ENCODE measurements at places on chromosomes 4 and X. TPM values are rescaled to one million over a fixed set of nuclear protein-coding genes. Genes with fewer than 3 reads are reported as not detected.

DNA sequence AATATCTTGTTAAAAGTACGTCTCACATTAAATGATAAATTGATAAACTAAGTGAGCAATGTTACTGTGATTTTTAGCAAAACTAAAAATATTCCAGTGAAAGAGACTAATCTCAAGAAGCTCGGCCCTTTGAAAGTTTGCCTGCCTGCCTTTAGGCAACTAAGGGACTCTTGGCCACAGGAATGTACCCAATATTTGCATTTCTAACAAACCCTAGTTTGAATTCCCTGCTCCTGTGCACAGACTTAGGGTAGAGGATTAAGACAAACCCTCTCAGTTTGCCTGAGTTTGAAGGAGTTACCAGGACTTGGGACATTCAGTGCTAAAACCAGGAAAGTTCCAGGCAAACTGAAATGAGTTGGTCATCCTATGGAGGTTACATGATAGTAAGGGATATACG lies 157.1 kb downstream of the SCFD2 start:
- no peak for DNase-seq

GRCh38 chr4:103074744-103075434 lies 1.7 kb downstream of the SLC9B2 start:
- DNase-seq, result no peak

- DNase-seq, result no peak
Observed at GRCh38 chrX:109577055-109577454, 40.4 kb downstream of the NXT2 start.

- no peak for DNase-seq
Observed at GRCh38 chr4:99324979-99325378, 3.8 kb upstream of the ADH1B start.

DNA sequence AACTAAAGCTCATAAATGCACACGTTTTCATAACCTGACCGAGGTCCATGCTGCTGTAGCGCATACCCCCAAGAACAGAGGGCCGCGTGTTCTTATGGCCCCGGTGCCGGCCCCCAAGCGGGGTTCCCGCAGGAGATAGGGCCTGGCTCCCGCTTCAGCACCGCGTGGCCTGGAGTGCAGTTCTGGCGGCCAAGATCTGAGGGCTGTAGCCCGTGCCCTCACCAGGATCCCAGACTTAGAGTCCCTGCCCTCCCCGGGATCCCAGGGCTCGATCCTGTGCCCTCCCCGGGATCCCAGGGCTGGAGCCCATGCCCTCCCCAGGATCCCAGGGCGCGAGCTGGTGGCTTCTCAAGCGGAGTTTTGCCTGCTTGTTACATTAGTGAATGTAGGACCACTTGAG lies 1.0 kb upstream of the GRPEL1 start:
- no peak for DNase-seq

DNA sequence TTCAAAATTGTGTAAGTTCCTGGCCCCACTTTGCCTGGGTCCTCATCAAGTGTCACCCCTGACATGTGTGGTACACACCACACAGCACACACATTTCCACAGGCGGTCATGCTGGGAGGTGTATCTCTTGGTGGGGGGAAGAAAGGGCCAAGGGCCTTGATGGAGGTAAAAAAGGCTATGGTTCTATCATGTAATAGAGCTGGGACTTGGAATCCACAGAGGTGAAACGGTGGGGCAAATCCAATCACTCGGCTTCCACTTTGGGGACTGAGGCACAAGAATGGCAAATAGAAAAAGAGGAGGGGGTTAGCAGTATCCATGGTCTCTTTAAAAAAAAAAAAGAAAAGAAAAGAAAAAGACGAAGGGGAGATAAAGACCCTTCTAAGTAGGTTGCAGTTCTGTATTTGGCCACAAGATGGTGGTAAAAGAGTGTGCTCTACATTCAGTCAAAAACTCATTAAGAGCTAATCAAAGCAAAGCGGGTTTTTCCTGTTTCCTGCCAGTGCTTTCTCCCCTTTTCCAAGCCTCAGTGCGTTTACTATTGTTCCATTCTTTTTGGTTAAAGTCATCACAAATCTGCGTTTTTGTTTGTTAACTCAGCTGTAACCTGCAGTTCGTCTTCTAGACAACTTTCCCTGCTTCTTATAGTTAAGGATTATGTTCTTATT lies 37.0 kb upstream of the ATP6AP2 start:
- DNase-seq, result peak; percentile 13

GRCh38 chrX:3485727-3486126 lies 139.3 kb upstream of the MXRA5 start:
- DNase-seq, result no peak

- DNase-seq, result no peak
Observed at GRCh38 chr4:21554500-21554899, 394.1 kb downstream of the KCNIP4 start.

- no peak for DNase-seq
Observed at GRCh38 chrX:127037159-127037558, 217.6 kb downstream of the PRR32 start.

DNA sequence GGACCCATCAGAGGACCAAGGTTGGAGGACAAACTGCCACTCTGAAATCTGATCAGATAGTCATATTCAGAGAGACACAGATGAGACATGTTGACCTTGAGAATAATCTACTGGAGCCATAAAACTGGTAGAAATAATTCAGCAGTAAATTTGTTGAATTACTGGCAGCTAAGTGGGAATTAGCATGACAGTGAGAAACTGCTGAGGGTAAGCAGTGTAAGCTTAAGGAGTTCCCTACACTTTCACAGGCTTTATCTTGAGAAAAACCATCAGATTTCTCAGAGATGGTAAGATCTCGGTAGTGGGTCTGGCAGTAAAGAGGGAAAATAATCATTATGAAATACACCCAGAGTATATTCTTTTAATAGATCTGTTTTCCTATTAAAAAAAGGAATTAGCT lies 213.7 kb downstream of the TECRL start:
- DNase-seq, result no peak

DNA sequence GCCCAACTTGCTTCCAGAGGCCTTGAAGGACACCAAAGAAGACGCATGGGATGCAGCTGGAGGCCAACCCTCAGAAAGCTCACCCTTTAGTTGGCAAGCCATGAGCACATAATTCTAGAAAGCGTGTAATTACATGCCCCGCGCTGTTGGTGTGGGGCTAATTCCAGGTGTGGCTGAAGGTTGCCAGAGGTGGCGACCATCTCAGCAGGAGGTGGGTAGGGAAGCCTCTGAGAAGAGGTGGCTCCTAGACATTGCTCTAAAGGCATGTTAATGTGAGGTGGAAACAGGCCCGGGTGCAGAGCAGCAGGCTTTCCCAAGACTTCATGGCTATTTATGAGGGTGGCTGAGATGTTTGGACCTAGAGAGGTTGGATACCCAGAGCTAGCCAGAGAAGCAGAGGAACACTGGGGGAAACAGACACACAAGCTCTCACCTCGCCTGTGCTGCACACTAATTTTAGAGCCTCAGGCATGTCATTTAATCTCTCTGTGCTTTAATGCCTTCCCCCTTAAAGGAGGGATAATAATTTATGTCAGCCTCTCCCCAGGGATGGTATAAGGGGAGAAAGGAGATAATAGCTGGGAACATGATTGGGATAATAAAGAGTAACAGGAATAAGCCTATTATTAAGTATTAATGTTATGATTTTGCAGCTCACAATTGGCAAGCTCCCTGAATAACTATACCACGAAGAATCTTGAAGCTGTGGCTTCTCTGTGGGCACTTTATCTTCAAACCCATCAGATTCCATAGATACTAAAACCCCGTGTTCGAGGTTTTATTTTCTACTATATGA lies 60.0 kb upstream of the HELT start:
- no peak for DNase-seq

DNA sequence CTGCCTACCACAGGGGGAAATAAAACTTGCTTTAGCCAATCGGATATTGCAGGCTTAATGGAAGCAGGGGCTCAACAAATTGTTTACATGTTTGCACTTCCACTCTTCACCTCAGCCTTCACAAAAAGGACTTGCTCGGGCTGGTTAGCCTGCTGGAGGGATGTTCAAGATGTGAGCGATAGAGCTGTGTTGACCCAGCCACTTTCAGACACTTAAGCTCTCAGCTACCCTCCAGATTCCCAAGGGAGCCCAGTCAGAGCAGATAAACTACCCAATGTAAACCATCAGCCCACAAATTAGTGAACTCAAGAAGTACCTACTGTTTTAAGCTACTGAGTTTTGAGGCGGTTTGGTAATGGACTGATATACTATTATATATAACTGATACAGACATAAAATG lies 508.4 kb upstream of the FTHL17 start:
- no peak for DNase-seq

DNA sequence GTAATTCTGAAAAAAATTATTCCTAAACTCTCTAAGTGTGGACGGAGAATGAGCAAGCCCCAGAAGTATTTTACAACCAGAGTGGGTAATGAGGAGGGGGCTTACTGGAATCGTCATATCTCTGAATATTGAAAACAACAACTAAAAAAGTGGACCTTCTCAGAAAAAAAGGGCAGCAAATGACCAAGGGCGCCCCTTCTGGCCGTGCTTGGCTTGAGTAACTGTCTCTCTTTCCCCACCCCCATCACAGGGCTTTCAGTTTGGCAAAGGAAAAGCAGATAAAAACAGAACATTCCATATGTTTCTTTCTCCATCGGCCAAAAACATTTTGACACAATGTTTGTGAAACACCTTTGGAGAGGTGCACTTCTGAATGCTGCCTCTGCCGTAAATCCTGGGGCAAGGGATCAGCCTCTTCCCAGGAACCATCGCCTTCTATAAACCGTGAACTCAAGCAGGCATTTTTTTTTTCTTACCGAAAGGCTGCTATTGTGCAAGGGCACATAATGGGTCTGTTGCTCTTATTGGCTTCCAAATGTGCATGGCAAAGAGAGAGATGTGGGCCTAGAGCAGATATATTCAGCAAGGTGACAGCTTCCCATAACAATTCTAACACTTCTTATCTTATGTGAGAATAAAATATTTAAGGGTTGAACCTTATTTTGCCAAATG lies 115.4 kb downstream of the PARM1 start:
- no peak for DNase-seq

- DNase-seq, result no peak
Observed at GRCh38 chr4:141933978-141934377, 297.6 kb downstream of the IL15 start.

GRCh38 chr4:184616633-184617551 lies 32.4 kb downstream of the CASP3 start:
- DNase-seq, result no peak

DNA sequence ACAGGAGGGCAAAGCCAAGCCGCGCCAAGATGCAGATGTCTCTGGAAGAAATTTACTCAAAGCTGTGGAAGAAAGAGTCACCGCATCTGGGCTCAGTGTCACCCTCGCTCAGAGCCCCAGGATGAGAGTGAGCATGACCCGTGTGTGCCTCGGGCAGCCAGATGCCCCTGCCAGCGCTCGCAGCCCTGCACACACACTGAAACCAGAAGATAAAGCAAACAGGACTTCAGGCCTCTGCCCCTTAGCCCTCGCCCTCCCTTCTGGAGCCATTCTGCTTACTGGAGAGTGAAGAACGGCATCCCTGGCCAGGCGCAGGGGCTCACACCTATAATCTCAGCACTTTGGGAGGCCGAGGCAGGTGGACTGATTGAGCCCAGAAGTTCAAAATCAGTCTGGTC lies 103.0 kb downstream of the IRF2 start:
- no peak for DNase-seq

- no peak for DNase-seq
Observed at GRCh38 chrX:7580127-7580526, 262.8 kb upstream of the VCX start.

DNA sequence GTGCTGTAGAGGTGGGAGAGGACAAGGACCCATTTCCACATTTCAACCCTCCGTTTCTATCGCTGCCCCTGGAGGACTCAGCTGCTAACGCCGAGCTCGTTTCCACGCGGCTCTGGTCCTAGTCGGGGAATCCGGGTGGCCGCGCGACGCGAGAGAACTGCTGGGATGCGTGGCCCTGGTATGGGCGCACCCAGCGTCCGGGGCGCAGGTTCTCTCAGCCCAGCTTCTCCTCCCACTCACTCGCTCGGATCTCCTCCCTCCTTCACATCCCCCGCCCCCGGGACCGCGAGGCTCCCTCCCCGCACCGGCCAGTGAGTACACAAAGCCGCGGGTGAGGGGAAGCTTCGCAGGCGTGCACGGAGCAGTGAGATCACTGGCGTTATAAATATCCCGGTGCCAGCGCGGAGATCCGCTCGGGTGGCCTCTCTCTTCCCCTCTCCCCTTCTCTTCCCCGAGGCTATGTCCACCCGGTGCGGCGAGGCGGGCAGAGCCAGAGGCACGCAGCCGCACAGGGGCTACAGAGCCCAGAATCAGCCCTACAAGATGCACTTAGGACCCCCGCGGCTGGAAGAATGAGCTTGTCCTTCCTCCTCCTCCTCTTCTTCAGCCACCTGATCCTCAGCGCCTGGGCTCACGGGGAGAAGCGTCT lies at the start of gene FGF5:
Gene FGF5 (plus strand): TSS at position 412 of the 649 bp plus-strand sequence. CDS start 161 bp downstream, at position 573.
- no peak for DNase-seq

DNA sequence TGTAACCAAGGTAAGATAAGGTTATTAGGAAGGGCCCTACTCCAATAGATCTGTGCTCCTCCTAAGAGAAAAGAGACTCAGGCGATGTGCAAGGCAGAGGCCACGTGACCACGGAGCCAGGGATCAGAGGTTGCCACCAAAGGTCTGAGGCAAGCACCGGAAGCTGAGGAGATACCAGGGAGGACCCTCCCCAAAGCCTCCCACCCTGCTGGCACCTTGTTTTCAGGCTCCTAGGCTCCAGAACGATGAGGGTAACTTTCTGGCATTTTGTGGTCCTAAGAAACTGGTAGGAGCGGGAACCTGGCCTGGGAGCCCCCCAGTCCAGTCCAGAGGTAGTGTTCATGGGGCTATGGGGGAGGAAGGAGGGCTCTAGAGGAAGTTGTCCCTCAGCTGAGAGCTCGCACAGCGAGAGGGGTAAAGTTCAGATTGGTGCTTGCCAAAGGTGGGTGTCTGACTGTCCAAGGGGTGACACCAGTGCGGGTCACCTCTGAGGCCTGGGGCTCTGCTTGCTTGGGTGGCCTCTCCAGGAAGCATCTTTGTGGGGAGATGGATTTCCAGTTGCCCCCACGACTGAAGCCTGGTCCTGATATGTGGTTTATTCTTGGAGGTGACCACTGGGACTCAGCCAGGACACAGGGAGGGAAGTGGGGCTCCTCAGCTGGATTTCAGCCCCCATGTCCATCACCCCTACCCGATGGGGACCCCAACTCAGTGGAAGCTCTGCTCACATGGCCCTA lies 7.5 kb upstream of the LETM1 start:
- no peak for DNase-seq

- DNase-seq, result no peak
Observed at GRCh38 chr4:166512267-166512666, 639.2 kb downstream of the TLL1 start.

DNA sequence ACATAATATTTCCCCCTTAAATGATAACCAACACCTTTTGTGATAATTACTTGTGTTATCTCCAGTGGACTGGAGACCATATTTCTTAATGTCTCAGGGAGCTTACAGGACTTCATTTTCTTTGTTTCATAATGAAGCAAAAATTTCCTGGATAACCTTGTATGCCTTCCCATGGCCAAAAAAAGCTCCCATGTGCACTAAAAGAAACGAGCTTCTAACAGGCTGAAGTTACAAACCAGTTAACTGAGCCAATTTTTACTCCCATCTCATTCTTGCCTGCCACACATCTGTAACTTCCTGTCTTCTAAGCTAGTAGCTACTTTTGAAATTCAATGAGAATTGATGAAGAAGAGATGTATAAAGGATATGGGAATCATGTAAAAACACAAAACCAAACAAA lies 32.8 kb downstream of the GATB start:
- DNase-seq, result no peak

GRCh38 chr4:22191565-22191964 lies 243.0 kb upstream of the KCNIP4 start:
- DNase-seq, result no peak

The TBC1D19 gene
- total RNA-seq, result 2.2 TPM

The AFM gene
- total RNA-seq, result not detected

The IL2RG gene
- 0.28 TPM for total RNA-seq

The HSFX3 gene
- not detected for total RNA-seq

The FMR1NB gene
- not detected for total RNA-seq

The SNCA gene
- total RNA-seq, result 6.0 TPM

The COX7B2 gene
- not detected for total RNA-seq

The FAM241A gene
- total RNA-seq, result 0.90 TPM
